ENCODE measurements at places on chromosomes 3 and 15.

- no peak for DNase-seq
Observed at GRCh38 chr3:101950985-101951733, 101.8 kb downstream of the NFKBIZ start.

DNA sequence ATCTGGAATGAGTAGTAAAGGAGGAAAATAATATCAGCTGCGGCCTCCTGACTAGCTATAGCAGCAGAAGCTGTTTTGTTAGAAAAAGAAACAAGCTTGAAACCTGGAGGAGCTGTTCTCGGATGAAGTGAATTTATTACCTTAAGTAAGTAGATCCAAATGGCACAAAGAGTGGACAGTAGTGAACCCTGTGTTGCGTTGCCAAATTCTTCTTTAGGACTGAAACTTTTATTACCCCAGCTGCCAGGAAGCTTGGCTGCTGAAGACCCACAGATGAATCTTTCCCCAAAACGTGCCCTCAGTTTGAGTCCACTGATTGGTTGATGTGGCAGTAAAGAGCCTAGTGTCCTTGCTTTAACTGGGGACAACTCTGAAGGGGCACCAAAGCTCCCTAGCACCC, 366.8 kb upstream of the GBE1 start:
- no peak for DNase-seq

GRCh38 chr15:66252685-66253417, 699 bp downstream of the MEGF11 start:
- no peak for DNase-seq

DNA sequence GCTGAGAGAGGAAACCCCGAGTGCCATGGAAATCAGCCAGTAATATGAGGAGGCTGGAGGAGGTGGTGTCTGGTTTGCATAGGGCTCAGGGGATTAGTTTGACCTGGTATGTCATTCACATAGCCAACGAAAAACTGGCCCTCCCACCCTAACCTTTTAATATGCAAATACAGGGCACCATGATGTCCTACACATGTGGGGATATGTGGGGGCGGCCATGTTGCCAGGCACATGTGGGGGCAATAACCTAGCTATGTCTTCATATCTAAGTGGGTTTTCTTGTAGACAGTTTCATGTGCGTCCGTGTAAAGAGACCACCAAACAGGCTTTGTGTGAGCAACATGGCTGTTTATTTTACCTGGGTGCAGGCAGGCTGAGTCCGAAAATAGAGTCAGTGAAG, 110.1 kb downstream of the MOBP start:
- no peak for DNase-seq

GRCh38 chr3:184559336-184559735, 2.2 kb upstream of the EPHB3 start:
- no peak for DNase-seq

GRCh38 chr3:31918179-31919150, 62.6 kb downstream of the OSBPL10 start:
- no peak for DNase-seq

GRCh38 chr15:69225355-69226022, 65.1 kb downstream of the GLCE start:
- DNase-seq: no peak

DNA sequence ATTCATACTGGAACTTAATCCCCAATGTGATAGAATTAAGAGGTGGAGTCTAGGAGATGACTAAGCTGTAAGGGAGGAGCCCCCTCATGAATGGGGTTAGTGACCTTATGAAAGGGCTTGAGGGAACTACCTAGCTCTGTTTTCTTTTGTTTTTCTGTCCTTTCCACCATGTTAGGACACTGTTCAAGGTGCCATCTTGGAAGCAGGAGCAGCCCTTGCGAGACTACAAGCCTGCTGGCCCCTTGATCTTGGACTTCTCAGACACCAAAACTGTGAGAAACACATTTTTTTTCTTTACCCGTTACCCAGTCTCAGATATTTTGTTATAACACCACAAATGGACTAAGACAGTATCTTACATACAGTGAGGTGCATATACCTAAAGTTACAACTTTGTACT, 26.5 kb downstream of the GOLGA6A start:
- DNase-seq: no peak

DNA sequence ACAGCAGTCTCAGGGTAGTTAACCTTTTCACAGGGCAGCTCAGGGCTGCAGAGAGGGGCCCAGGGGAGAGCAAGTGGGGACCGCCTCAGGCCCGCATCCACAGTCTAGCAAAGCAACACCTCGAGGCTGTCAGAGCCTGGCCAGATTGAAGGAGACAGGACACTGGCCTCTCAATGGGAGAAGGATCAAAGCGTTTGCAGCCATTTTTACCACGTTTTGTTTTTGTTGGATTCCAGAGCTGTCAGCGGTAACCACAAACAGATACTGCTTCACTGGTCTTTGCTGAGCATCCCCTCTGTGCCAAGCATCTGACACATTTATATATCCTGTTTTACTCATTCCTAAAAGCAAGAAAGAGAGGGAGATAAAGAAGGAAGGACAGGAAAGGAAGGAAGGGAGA, 153.8 kb downstream of the SHQ1 start:
- DNase-seq: no peak

DNA sequence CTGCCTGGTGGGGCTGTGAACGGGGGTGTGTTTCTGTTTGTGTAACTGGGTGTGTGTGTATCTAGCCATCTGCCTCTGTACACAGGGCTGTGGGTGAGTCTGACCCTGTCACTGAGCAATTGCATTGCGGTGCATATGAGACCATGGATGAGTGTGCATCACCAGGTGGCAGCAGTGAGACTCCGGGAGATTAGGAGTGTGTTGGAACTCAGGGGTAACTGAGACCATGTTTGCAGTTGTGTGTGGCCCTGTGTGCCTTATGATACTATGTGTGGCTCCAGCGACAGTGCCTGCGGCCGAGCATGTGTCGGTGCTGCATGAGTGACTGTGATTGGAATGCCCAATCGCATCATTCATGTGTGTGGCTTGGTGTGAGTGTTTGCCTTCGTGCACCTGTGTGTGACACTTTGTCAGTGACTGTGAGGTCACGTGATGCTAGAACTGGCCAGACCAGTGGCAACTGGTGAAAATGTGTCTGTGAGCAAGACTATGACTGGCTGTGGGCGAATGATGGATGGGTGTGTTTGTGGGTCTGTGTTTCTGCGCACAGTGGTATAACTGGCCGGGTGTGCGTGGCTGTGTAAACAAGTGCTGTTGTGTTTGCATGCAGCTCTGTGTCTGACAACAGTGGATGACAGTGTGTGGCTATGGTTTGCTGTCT, 14.0 kb downstream of the VILL start:
- peak; percentile 44 for DNase-seq

DNA sequence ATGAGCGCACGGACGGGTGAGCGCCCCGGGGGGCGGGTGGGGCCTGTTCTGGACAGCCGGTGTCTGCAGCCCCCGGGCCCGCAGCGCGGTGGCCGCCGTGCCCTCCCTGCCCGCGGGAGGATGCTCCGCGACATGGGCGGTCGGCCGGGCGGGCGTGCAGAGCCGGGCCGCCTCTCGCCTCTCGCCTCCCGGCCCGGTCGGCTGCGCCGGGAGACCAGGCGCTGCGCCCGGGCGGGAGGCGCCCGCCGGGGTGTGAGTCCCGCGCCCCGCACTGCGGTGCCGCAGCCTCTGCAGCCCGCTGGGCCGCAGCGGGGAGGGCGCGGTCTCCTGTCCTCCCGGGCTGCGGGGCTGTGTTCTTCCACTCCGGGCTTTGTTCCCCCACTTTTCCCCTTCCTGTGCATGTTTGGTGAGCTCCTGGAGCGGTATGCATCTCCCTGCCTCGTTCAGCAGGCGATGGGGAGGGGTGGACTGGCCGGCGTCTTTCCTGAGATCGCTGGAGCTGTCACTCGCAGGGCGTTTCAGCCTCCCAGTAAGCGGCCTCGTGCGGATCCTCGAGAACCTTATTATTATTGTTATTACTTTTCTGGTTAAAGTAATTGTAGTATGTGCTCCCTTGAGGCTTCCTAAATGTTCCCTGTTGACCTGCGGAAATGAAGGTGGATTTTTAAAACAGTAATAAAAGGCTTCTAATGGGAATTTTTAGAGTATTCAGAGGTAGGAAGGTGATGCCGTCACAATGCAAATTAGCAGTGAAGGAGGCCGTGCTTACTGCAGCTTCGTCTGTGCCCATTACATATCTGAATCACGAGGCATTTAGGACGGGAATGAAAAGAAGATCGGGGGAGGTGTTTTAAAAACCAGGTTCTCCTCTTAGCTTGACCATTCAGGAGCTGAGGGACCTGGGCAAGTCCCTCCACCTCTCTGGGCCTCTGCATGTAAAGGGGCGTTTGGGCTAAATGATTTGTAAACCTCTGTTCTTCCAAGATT, 593 bp downstream of the TMOD2 start:
- no peak for DNase-seq

DNA sequence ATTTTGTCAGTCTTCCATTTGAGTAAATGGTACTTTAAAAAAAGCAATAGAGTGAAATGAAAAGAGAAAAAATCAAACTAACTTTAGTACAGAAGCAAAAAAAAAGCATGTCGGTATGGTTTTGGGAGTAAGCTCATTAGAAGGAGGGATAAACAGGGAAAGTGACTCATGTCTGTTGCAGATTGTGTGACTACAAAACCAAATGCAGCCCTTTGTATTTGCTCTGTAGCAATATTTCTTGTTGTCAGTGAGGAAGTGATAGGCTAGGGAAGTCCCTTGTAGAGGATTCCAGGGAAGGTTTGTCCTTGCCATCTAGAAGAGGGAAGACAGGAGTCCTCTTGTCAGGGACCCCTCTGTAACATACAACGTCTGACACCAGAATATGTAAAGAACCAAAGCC, 150.5 kb upstream of the POU1F1 start:
- DNase-seq: no peak

DNA sequence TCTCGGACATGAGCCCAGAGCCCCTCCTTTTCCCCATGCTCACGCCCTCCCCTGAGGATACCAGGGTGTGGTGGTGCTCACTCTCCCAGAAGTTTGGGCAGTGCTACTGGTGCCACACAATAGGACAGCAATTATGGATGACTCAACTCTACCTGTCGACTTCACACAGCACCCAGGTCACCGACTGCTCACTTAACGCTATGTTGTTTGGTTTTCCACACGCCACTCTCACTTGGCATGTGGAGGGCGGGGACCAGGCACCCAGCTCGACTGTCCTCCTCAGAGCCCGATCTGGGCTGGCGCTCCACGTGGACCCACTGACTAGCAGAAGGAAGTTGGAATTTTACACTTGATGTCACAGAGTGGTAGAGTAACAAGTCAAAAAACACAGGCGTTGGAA, 30.9 kb downstream of the STIMATE start:
- DNase-seq: no peak

- DNase-seq: no peak
Observed at GRCh38 chr15:29880341-29880740, 58.1 kb upstream of the TJP1 start.

GRCh38 chr15:84869510-84869909, 15.0 kb upstream of the SLC28A1 start:
- no peak for DNase-seq

DNA sequence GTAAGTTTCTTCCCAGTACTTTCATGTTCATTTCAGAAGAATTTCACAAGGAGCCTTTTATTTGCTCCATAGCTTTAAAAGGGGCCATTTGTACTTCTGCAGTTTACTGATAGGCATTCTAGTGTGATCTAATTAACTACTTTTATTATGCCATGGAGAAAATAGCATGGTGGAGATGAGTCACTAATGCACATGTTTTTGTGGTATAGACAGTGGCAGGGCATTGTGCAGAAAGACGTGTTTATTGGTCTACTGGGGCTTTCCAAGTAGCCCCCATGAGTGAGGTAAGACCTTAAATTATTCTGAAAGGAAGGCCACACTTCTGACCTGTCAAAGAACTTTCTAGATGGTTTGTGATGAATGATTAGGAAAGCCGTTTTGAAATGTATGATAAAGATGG, 810.0 kb upstream of the NR2F2 start:
- no peak for DNase-seq

DNA sequence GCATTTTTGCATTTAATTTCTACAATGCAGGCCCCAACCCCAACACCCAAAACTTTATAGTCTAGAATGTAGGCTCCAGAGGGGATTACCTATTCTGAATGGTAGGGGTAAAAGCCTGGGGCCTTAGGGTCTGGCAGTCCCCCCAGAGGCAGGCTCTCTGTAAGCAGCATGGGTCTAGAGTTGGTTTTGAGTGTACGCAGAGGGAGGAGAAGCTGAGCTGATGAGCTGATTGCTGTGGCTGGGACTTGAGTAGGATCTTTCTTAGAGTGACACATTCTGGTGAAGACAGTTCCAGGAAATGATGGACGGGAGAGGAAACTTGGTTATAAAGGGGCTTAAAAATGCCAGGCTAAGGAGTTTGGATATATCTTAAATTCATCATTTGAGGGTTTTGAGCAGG, 2.1 kb downstream of the LPP start:
- DNase-seq: no peak

DNA sequence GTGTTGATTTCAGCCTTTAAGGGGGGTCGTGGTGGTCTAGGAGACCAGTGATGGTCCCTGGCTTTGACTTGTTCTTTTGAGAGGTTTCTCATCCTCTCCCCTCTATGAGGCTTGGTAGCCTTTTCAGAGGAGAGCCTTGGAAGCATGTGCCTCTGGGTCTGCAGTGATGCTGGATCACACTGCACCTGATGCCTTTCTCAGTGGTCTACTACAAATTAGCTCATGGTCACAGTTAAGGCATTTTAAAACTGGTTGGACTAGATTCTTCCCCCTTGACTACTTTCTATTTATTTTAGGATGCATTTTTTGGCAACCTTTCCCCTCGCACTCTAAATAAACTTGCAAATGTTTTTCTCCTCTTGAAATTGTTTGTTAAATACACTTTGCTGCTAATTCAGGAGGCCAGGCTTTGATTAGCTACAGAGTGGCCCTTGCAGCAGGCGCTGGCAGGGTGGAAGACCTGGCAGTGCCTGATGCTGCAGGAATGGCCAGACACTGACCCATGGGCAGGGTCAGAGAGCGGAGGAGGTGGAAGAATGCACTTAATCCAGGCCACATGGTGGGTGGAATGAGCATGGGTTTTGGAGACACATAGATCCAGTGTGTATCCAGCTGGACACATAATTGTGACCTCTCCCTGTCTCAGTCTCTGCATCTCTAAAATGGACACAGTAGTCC, 318.8 kb upstream of the CTDSPL start:
- DNase-seq: no peak

GRCh38 chr3:119160361-119160760, 13.0 kb upstream of the UPK1B start:
- no peak for DNase-seq

DNA sequence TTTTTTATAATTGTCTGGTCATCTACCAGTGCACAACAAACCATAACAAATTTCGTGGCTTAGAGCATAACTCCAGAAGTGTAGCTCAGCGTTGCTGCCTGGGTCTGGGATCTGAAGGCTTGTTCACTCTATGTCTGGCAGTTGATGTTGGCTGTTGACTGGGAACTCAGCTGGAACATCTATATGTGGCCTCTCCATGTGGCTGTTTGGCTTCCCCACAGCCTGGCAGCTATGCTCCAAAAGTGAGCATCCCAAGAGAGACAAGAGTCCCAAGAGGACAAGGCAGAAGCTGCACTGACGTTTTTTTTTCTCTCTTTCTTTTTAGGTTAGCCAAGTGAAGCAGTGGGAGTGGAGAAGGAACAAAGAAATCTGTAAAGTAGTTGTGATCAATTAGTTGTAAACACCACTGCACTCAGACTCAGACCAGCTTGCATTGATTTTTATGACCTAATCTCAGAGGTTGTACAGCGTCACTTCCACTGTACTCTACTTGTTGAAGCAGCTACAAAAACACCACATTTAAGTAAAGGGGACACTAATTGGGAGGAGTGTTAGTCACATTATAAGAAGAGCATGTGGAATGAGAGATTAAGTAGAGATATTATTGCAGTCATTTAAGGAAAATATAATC, 2.5 kb upstream of the GPR176 start:
- no peak for DNase-seq

GRCh38 chr3:180223268-180223667, 186.5 kb upstream of the PEX5L start:
- DNase-seq: no peak
